Activated CD4-positive, alpha-beta T cell treated with anti-CD3 and anti-CD28 coated beads, Interleukin-2, amount 50 U/mL, for 48 hours (primary cell): ENCODE measurements at places on chromosomes 1 and 21.

DNA sequence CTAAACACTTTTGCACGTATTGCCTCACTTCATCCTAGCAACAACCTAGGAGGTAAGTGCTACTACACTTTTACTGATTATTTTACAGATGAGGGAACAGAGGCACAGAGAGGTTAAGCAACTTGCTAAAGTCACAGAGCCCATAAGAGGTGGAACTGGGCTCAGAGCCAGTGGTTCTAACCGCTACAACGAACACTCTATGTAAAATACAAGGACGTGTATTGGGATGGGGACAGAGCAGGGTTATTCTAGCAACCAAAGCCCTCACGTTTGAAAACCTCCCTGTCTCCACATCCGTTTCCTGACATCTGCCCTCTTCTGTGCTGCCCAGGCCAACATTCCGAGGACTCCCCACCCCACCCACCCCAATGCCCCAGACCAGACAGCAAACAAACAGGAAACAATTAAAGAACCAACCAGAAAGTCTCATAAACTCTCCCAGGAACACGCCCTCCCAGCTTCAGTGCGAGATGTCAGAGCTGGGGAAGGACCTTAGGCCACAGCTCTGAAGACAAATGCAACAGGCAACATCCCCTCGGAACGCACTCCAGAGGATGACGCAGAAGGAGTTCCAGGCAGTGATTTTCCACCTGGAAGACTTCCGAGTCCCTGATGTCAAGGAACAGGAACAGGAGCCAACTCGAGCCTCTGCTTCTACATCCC is 41.1 kb downstream of the GLIS1 start:
- no peak for DNase-seq

DNA sequence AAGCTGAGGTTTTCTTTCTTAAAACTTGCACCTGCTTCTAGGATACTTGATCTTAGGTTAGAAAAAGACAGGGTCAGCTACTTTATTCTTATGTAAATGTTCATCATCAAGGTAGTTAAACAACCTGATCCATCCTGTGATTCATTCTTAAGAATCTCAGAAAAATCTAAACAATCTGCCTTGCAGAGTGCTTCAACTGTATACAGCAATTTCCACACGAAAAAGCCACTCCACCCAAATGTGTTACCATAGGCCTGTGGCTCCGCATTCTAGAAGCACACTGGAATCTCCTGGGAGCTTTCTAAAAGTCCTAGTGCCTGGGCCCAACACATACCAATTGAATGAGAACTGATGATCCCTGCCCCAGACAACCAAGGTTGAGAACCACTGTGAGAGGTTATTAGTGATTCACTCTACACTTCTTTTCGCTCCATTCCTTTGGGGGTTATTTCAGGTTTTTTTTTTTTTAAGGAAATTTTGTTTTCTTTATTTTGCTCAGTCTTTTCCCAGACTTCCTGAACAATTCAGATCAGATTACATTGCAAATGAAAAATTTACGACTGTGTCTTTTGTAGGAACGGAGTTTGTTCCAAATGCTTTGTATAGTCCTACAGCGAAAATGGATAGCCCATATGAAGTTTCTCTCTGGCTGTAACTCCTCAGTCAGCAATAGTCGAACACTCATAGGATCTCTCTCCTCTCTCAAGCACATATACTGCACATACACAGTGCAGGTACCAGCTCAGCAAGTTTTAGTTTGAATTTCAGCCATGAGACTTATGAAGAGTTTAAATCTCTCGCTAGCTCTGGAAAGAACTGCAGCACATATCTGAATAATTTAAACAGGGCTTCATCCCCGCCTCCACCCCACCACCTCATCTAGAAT is 16.1 kb downstream of the SMYD2 start:
- DNase-seq, result no peak

DNA sequence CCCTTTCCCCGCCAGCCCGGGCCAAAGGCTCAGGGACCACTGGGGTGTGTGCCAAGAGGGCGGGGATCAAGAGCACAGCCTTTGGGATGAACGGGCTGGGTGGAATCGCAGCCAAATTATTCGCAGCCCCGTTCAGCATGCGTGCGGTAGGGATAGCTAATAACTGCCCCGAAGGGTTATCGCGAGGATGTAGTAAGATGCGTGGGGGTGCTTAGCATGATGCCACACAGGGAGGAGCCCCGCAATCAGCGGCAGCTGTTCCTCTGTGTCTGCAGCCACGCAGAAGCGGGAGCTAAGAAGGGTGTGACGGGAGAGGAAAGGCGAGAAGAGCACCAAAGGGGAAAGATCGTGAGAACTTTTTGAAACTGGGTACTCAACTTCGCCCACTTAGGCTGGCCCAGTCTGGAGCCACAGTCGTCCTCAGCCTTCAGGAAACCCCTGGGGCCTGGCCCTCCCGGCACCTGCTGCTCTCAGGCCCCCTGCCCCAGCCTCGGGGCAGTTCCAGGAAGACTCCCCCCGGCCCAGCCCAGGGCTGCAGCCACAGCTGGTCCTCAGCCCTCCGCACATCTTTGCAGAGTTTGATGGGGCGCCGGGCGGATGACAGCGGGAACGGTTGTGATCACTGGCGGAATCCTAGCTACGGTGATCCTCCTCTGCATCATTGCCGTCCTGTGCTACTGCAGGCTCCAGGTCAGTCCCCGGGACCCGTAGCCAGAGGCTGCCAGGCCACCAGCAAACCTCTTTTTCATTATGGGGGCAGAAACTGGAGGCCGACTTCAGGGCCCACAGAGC is 64.9 kb downstream of the TOR1AIP2 start:
- DNase-seq, result no peak

DNA sequence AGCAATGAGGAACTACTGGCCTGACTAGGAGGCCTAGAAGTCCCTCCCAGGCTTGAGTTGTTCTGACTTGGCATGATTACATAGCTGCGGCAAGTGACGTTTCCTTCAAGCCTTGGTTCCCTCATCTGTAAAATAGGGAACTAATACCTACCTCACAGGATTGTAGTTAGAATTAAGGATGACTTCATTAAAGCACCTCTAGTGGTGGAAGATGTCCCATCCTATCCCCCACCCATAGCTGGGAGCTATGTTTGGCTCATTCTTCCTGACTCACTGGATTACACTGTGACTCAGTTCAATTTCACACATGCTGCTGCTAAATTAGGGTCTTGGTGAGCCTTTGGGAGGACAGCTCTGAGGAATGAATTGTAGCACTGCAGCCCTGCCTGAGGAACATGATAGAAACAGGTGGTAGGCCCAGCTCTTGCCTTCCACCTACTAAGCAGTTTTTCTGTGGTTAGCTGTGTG is 6.0 kb upstream of the SHISA4 start:
- no peak for DNase-seq

DNA sequence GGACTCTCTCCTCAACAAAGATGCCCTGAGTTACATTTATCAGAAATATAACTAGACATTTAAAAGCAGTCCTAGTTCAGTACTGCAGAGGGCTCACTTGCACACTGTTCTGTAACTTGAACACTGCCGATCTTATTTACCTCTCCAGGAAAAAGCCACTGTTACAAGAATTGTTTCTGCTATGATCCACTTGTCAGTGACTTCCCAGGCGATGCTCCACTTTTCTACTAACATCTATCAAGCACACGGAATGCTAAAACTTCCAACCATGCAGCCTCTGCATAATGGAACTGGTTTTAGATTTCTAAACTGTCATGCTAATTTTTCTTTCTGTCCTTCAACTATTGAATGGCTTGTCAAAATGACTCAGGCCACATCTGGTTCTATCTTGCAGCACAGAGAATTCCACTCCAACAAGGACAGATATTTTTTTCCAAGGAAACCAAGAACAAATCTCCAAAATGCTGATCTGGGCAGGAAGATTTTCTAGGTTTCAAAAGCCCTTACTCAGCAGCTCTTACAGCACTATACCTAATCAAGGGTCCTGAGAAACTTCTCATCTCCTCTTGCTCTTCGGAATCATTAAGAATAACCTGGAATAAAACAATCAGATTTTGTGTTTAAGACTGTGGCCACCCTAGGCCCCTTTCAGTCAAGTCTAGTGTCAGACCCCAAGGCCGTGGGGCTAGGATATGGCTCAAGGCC is 9.9 kb downstream of the SEC16B start:
- no peak for DNase-seq

GRCh38 chr1:98467586-98467985 is 193.9 kb upstream of the SNX7 start:
- no peak for DNase-seq

- no peak for DNase-seq
Measured at GRCh38 chr1:161791904-161792655, 26.0 kb downstream of the ATF6 start.

DNA sequence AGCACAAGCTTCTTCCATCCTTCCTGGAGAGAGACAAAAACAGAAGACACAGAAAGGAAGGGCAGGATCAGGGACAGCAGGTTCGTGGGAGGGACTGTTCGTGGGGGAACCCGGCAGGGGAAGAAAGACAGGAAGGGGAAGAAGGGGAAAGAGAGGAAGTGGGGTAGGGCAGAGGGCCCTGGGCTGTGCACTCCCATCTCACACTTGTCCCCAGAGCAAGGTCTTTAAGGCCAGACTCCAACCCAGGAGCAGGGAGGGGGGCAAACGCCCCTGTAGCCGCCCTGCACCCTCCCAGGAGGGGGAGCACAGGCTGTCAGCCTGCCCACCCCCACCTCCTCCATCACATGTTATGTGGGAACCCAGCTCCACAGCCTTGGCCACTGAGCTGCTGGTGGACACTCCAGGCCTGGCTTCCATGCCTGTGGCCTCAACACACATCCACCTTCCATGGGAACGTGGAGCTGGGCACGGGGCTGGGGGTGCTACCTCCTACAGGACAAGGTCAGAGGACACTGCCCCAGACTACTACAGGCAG is 9.3 kb downstream of the SLC19A1 start:
- DNase-seq, result no peak

- no peak for DNase-seq
Measured at GRCh38 chr1:32272557-32273390, 19.1 kb upstream of the HDAC1 start.

GRCh38 chr1:234176000-234176399 is 197.3 kb upstream of the COA6 start:
- DNase-seq, result no peak

DNA sequence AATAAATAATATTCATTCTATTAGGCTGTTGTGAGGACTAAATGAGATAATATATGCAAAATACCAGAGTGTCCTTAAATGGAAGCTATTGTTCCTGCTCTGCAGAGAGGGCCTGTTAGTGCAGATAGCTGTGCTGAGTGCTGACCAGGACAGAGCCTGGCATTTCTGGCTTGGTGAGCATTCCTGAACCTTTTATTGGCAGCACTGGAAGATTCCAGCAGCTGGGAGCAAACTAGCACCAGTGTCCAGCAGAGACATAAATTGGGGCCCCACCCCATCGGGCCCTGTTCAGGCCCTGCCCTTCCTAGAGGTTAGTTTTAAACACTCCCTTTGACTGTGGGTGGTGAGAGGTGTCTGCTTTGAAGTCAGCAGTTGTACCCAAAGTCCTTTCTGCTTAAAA is 85.9 kb upstream of the GADD45A start:
- no peak for DNase-seq

GRCh38 chr21:28142697-28143096 is 850.0 kb downstream of the LTN1 start:
- DNase-seq, result no peak

DNA sequence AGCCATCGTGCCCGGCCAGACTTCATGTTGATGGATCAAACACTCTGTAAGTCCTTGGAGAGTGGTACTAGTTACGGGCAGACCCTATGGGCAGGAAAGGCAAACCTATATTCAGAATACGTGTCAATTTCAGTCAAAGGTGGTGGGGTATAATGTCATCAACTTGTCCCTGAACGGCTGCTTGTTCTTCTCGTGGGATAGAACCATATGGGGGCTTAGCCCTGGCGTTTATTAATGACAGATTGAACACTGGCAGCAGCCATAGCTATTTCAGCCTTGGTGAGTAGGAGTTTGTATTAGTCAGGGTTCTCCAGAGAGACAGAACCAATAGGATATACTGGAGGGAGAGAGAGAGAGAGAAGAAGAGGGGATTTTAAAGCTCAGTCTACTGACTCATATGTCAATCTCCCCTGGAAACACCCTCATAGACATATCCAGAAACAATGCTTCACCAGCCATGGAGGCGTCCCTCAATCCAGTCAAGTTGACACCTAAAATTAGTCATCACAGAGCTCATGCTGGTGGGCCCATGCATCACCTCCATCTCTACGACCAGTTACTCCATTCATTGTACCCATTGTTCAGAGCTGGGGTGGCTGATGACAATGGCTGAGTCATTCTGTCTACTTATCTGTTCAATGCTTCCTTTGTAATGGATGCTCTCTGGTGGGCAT is 16.1 kb upstream of the AQP10 start:
- DNase-seq, result peak; percentile 58

GRCh38 chr1:209527993-209528717 is 55.4 kb upstream of the CAMK1G start:
- DNase-seq, result no peak

DNA sequence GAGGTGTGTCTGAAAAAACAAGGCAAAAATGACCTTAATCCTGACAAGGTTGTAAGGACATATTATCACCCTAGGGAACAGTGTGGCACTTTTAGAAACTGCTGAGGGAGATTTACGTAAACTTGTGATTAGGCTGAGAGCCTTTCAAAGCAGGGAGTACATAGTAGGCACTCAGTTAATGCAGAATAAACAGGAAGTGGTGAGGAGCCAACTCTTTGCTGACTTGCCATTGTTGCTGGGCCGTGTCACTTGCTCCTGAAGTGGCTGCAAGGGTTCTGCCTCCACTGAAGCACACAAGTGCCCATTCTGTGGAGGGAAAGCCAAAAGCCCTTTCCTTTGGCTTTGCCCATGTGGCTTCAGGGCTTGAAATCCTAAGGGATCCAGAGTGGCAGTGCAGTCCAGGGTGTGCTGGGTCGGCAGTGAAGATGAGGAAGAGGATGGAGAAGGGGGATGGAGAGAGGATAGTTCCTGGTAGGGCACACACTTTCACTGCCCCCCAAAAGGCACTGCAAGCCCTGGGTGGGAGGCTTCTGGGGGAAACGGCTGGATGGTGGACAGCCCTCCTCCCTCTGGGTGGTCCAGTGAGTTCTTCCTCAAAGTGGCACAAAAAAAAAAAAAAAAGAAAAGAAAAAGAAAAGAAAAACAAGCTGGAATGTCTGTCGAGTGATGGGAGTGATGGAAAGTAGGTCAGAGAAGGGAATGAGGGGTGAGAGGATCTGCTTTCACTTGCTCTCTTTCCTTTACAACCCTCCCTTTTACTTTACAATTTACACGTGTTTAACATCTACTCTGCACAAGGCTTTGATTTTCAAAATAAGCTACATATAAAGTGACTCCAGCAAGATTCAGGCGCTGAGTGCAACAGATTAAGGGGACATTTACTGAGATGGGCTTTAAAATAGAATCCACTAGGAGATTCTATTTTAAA is 13.7 kb upstream of the RHEX start:
- no peak for DNase-seq
